ENCODE measurements at places on chromosomes 5 and 9. TPM values are rescaled to one million over a fixed set of nuclear protein-coding genes. Genes with fewer than 3 reads are reported as not detected.

Gene NFIL3
- total RNA-seq = 31.5 TPM

Gene ZNF883
- total RNA-seq = 0.42 TPM

Gene PCSK1
- not detected for total RNA-seq

Gene GCNT1
- 4.6 TPM for total RNA-seq

Gene IFNK
- total RNA-seq = not detected

Gene BRD8
- 77.1 TPM for total RNA-seq

Gene GMCL2
- not detected for total RNA-seq

Gene LMX1B
- not detected for total RNA-seq

Gene NDUFA8
- 33.7 TPM for total RNA-seq

Measured in activated CD4-positive, alpha-beta T cell treated with anti-CD3 and anti-CD28 coated beads, Interleukin-2, amount 10 ng/mL, durations not matched to agents 7 days and 5 days (primary cell).